ENCODE measurements at places on chromosomes 6 and 20.

- no peak for DNase-seq
Measured at GRCh38 chr6:119443993-119444641, 94.6 kb upstream of the MAN1A1 start.

GRCh38 chr20:49889935-49890333, 25.4 kb downstream of the SPATA2 start:
- no peak for DNase-seq

DNA sequence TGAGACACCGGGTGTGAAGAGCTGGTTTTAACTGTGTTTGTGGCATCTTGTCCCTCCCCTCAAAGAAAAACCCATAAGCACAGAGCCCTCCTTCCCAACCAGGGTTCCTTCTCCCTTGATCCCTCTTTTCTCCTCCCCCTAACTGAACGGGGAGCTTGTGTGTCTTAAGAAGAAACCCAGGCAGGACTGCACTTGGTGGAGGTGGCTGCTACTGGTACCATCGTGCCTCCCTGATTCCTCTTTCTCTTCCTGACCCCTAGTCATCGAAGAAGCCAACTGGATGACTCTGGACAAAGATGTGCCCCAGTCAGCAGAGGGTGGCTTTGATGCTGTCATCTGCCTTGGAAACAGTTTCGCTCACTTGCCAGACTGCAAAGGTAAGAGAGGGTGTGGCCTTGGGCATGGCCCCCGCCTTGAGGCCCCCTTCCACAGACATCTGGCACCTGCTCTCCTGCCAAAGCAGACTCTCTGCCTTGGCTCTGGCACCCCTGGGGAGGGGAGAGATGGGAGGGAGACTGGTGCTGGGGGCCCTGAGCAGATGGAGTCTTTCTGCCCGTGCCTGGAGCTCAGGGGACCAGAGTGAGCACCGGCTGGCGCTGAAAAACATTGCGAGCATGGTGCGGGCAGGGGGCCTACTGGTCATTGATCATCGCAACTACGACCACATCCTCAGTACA, 2.1 kb downstream of the GNMT start:
- no peak for DNase-seq

DNA sequence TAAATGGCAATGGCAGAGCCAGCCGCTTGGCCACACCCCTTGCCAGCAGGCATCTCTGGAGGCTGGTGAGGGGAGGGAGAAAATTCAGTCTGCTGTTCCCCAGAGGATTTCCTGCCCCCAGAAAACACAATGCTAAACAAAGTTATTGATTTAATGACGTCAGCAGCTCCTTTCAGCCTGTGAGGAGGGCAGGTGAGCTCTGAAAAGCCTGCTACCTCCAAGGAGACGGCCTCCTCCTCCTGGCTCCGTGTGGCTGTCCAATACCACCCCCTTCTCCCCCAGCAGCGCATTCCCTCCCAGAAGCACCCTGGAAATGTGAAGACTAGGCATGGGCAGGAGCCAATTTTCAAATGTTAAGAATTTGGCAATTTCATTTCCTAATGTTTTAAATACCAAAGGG, 393.1 kb downstream of the ZFAND3 start:
- no peak for DNase-seq

- no peak for DNase-seq
Measured at GRCh38 chr6:46637145-46637544, 15.5 kb downstream of the CYP39A1 start.

- no peak for DNase-seq
Measured at GRCh38 chr6:129567374-129567773, 142.6 kb downstream of the ARHGAP18 start.

DNA sequence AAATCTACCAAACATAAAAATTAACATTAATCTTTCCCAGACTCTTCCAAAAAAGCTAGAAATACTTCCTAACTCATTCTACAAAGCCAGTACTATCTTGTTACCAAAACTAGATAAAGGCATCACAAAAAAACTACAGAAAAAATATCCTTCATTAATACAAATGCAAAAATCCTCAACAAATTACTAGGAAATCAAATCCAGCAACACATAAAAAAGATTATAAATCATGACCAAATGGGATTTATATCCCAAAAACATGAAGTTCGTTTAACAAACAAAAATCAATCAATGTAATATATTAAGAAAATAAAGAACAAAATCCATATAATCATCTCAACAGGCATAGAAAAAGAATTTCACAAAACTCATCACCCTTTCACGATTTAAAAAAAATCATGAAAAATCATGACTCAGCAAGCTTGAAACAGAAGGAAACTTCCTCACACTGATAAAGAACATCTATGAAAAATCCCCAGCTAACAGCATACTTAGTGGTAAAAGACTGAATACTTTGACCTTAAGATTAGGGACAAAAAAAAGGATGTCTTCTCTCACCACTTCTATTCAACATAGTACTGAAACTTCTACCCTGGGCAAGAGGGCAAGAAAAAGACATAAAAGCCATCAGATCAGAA, 43.2 kb downstream of the RANBP9 start:
- DNase-seq: no peak

GRCh38 chr20:53760025-53760441, 166.4 kb upstream of the ZNF217 start:
- no peak for DNase-seq

GRCh38 chr6:87756858-87757257, 54.8 kb upstream of the AKIRIN2 start:
- DNase-seq: no peak

DNA sequence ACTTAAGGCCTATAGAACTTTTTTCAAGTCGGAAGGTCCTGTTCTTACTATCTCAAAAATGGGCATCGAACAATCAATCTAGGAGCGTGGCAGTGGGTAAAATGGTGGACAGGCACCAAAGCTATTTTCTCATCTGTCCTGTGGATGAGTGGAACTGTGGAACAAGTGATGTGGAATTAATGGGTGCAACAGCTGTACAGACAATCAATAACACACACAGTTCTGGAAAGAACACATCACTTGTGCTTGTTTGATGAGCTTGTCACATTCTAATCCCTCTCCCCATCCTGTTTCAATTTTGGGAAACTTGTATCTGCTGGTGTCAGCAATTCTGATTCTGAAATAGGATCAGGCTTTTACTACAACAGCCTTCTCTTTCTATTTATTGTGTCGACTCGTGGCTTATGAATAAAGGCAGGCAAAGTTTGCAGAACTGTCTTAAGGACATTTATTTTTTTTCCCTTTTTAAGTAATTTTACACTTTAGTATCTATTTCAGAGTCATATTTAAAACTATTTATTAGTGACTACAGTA, 11.5 kb downstream of the RBM24 start:
- DNase-seq: no peak

GRCh38 chr6:47437592-47437991, 40.0 kb upstream of the CD2AP start:
- no peak for DNase-seq

- DNase-seq: no peak
Measured at GRCh38 chr6:81487489-81487888, 265.0 kb downstream of the TENT5A start.

- no peak for DNase-seq
Measured at GRCh38 chr6:152636609-152637295, 410 bp downstream of the SYNE1 start.

- no peak for DNase-seq
Measured at GRCh38 chr6:27501187-27501586, 28.3 kb upstream of the ZNF184 start.

DNA sequence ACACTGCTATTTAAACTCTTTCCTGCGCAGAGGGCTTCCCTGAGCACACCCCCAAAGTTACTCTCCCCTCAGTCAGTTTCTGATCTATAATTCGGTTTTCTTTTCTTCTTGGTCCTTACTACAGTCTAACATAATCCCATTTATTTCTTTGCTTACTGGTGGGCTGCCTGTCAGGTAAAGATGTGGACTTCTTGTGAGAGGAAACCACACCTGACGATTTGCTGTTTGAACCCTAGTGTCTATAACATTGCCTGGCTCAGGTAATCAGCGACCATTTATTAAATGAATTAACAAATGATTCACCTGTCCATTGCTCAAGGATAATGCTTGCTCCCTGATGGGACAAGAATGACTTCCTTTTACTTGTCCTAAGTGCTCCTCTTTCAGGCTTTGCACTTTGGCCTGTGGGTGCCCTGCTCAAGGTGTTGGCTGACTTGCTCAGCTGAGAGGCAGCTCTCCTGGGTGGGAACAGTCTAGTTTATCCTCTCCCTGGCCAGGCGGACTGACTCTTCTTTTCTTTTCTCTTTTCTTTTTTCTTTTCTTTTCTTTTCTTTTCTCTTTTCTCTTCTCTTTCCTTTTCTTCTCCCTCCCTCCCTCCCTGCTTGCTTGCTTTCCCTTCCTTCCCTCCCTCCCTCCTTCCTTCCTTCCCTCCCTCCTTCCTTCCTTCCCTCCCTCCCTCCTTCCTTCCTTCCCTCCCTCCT, 233.1 kb downstream of the BCAS1 start:
- no peak for DNase-seq

- no peak for DNase-seq
Measured at GRCh38 chr6:127533736-127534135, 14.6 kb upstream of the MTCL3 start.

DNA sequence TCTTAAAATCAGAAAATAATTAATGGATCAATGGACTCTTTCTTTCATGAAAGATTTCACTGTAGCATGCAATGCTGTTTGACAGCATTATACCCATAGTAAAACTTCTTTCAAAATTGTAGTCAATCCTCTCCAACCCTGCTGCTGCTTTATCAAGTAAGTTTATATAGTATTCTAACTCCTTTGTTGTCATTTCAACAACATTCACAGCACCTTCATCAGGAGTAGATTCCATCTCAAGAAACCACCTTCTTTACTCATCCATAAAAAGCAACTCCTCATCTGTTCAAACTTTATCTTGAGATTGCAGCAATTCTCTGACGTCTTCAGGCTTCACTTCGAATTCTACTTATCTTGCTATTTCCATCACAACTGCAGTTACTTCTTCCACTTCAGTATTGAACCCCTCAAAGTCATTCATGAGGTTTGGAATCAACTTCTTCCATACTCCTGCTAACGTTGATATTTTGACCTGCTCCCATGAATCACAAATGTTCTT, 26.4 kb upstream of the BACH2 start:
- DNase-seq: no peak

DNA sequence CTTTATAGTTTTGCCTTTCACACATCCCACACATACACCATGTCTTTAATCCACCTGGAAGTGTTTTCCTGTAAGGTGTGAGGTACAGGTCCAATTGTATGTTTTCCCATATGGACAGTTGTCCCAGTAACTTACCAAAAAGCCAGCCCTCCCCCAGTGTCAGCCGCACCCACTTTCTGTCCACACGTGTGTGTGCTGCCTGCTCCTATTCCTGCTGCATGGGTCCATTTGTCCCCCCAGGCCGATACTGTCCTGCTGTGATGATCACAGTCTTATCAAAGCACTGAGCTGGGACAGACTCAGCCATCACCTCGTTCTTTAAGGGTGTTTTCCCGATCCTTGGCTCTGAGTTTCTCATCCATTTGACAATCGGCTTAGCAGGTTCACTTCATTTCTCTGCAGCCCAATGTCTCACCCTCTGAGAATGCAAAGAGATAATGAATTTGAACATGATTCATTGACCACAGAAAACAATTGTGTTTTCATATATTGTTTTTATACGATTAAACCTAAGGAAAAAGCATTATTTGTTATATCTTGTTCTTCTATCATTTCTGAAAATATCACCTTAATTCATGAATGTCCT, 9.6 kb downstream of the VSX1 start:
- DNase-seq: no peak

DNA sequence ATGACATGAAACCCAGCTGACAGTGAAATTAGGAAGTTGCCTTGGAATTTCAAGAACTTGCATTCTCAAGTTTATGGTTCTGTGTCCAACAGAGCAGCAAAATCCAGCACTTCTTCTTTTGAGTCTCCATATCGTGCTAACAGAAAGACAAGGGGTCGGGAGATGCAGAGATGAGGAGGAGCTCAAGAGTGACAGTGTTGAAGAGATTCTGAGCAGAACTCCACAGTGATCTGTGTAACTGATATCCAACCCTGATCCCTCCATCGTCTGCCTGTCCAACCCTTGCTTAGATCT, 21.2 kb upstream of the BTN1A1 start:
- DNase-seq: no peak

GRCh38 chr6:14727494-14728395, 518.1 kb upstream of the JARID2 start:
- DNase-seq: no peak

DNA sequence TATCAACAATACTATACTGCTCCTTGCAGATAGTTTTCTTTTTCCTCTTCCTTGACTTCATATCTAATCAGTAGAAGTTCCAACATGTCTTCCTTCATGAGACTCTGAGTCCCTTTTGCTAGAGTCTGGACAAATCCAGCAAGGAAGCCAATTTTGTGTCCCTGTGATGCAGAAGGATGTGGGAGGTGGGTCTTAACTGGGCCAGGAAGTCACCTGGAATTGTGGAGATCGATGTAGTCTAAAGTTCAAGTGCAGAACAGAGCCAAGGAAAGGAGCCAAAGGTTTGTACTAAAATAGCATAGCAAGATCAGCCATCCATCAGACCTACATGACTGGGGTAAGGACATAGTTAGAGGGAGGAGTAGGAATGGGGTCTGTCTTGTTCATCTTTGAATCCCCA, 37.6 kb downstream of the SPTLC3 start:
- no peak for DNase-seq

GRCh38 chr6:87702589-87702945, 534 bp upstream of the AKIRIN2 start:
- DNase-seq: no peak
